ENCODE measurements at places on chromosomes 7 and 10. TPM values are rescaled to one million over a fixed set of nuclear protein-coding genes. Genes with fewer than 3 reads are reported as not detected.

The C10orf120 gene
- not detected for polyA plus RNA-seq

The IPMK gene
- polyA plus RNA-seq = 7.8 TPM

The C7orf57 gene
- 0.47 TPM for polyA plus RNA-seq

The MYH16 gene
- polyA plus RNA-seq = 0.06 TPM

The SMNDC1 gene
- 48.0 TPM for polyA plus RNA-seq

The FOXI2 gene
- polyA plus RNA-seq = 1.5 TPM

The ANKRD61 gene
- 0.58 TPM for polyA plus RNA-seq

The HHEX gene
- 9.8 TPM for polyA plus RNA-seq

The EGFR gene
- polyA plus RNA-seq = 30.9 TPM

The BNIP3 gene
- polyA plus RNA-seq = 72.8 TPM

The CCL24 gene
- 0.36 TPM for polyA plus RNA-seq

The NKX6-2 gene
- 8.4 TPM for polyA plus RNA-seq

The ZNF107 gene
- polyA plus RNA-seq = 11.3 TPM

The LEP gene
- 0.19 TPM for polyA plus RNA-seq

The C10orf67 gene
- 2.3 TPM for polyA plus RNA-seq

The PRPS1L1 gene
- not detected for polyA plus RNA-seq

The PLXDC2 gene
- polyA plus RNA-seq = 40.1 TPM

The AGAP5 gene
- 8.2 TPM for polyA plus RNA-seq

The ZPBP gene
- polyA plus RNA-seq = 0.43 TPM

All from right renal cortex interstitium (tissue), 3 donors.